ENCODE measurements at places on chromosomes 2 and 18. TPM values are rescaled to one million over a fixed set of nuclear protein-coding genes. Genes with fewer than 3 reads are reported as not detected.

GRCh38 chr2:212037062-212037461 is 501.5 kb downstream of the ERBB4 start:
- H3K27ac ChIP-seq: no peak overlapping the region
- no peaks in the 10 kb centered on the region for H3K27me3 ChIP-seq
- no peak overlapping the region for H3K4me3 ChIP-seq
- DNase-seq: no peak
- no peaks in the 10 kb centered on the region for H3K4me1 ChIP-seq
- H3K36me3 ChIP-seq: no peaks in the 10 kb centered on the region

DNA sequence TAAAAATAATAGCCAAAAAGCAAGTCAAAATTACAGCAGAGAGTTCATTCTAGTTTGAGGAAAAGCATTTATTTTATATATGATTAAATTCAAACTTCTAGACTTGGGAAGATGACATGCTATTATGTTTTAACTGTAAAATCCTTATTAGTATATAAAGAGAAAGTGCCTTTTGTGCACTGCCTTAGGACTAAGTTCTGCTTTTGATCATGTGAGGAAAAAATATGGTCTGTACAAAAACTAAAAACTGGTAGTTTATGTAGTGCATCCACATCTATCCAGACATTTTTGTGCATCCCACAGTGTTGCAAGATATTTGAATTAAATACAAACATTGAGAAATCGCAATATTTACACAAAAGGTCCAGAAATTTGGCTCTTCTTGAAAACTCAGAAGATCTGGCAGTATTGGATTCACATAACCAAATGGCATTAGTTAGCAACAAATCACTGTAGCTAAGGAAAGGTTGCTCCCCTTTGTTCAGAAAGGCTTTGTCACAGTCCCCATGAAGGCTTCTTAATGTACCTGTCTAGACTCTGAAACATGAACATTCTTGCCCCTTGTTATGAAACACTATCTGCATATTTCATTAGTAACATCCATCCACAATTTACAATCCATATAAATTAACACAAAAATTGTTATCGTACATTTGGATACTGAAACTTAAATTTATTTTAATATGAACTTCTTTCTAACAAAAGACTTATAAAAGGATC is 2.2 kb downstream of the MMADHC start:
- H3K27ac ChIP-seq: no peak overlapping the region
- no peak for DNase-seq
- H3K4me1 ChIP-seq: peaks cover 38% of the 10 kb centered on the region
- H3K27me3 ChIP-seq: peaks cover 5% of the 10 kb centered on the region
- H3K36me3 ChIP-seq: peaks cover 34% of the 10 kb centered on the region

GRCh38 chr2:163637871-163638270 is 97.9 kb downstream of the FIGN start:
- DNase-seq: no peak
- H3K27ac ChIP-seq: no peak overlapping the region
- no peaks in the 10 kb centered on the region for H3K36me3 ChIP-seq
- no peak overlapping the region for H3K4me3 ChIP-seq

- no peaks in the 10 kb centered on the region for H3K36me3 ChIP-seq
- H3K4me1 ChIP-seq: no peaks in the 10 kb centered on the region
- H3K4me3 ChIP-seq: no peak overlapping the region
- no peak for DNase-seq
- H3K27ac ChIP-seq: no peak overlapping the region
- H3K27me3 ChIP-seq: no peaks in the 10 kb centered on the region
Observed at GRCh38 chr2:17272652-17273525, 245.4 kb downstream of the RAD51AP2 start.

- no peak overlapping the region for H3K27ac ChIP-seq
- no peaks in the 10 kb centered on the region for H3K27me3 ChIP-seq
- H3K36me3 ChIP-seq: no peaks in the 10 kb centered on the region
- no peaks in the 10 kb centered on the region for H3K4me1 ChIP-seq
Observed at GRCh38 chr18:25590456-25590855, 238.5 kb upstream of the ZNF521 start.

GRCh38 chr2:2291500-2292260 is 39.4 kb downstream of the MYT1L start:
- no peaks in the 10 kb centered on the region for H3K4me1 ChIP-seq
- peaks cover 10% of the 10 kb centered on the region for H3K27me3 ChIP-seq
- H3K27ac ChIP-seq: no peak overlapping the region
- DNase-seq: no peak
- H3K4me3 ChIP-seq: no peak overlapping the region
- H3K36me3 ChIP-seq: no peaks in the 10 kb centered on the region

DNA sequence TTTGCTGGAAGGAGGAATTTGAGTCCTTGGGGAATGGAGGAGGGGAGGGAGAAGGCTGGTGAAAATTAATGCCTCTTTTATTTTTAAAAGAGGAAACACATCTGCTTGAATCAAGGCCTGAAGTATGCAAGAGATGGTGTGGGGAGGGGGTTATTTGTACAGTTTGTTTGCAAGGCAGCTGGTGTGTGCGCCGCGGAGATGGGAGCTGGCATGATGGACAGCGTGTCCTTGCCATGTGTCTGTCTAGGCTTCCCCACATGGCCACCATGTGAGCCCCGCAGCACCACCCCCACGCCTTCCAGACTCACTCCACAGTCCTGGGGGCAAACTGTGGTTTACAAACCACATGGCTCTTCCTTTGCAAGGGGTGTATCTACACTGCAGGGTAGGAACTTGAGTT is 154.8 kb upstream of the APCDD1 start:
- H3K27me3 ChIP-seq: peaks cover 2% of the 10 kb centered on the region
- no peaks in the 10 kb centered on the region for H3K36me3 ChIP-seq
- H3K27ac ChIP-seq: no peak overlapping the region
- no peak for DNase-seq
- no peaks in the 10 kb centered on the region for H3K4me1 ChIP-seq

- peaks cover 3% of the 10 kb centered on the region for H3K4me1 ChIP-seq
- H3K4me3 ChIP-seq: no peak overlapping the region
- H3K27me3 ChIP-seq: peaks cover 2% of the 10 kb centered on the region
Observed at GRCh38 chr2:151198645-151199044, 63.0 kb downstream of the RBM43 start.

Gene ASB18
- total RNA-seq: not detected

- H3K4me1 ChIP-seq: no peaks in the 10 kb centered on the region
- no peak for DNase-seq
- H3K4me3 ChIP-seq: no peak overlapping the region
- no peak overlapping the region for H3K27ac ChIP-seq
- no peaks in the 10 kb centered on the region for H3K36me3 ChIP-seq
Observed at GRCh38 chr2:120881981-120882788, 146.5 kb downstream of the GLI2 start.

Gene CHRNA1
- not detected for total RNA-seq

Gene AUP1
- total RNA-seq: 77.4 TPM

Gene LONRF2
- total RNA-seq: not detected
